ENCODE measurements at places on chromosomes 4 and X. TPM values are rescaled to one million over a fixed set of nuclear protein-coding genes. Genes with fewer than 3 reads are reported as not detected.

DNA sequence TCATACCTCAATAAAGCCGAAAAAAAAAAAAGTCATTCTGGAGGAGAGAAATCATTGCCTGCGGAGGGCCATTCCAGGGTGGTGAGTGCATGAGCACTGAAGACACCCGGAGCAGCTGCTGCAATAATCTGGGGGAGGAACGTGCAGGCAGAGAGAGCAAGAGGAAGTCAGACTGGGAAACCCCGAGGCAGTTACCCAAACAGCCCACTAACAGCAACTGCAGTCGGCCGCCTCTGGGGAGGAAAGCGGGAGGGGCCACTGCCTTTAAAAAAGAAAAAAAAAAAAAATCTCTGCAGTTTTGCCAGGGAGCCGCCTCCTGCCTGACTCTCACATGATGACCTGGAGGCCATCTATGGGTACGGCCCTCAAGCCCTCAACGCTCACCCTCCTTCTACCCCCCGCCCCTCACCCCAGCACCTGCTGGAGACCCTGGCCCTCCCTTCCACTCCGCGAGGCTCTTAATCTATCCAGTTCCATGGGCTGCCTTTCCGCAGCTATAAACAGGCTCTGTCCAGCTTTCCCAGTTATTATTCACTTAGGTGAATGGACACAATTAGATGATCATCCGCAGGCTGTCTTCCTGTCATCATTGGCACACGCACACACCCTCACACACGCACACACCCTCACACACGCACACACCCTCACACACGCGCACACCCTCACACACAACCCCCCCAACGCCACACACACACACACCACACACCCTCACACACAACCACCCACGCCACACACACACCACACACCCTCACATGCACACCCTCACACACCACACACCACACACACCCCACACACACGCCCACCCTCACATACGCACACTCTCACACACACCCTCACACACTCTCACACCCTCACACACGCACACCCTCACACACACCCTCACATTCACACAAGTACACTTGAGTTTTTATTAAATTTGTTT, 3.4 kb upstream of the AVPR2 start:
- no peaks in the 10 kb centered on the region for H3K36me3 ChIP-seq
- H3K27me3 ChIP-seq: no peaks in the 10 kb centered on the region
- peaks cover 23% of the 10 kb centered on the region for H3K4me1 ChIP-seq
- no peak overlapping the region for H3K27ac ChIP-seq
- DNase-seq: no peak
- H3K4me3 ChIP-seq: no peak overlapping the region

ZNF718 gene
- 12.5 TPM for total RNA-seq

- no peak overlapping the region for H3K27ac ChIP-seq
- no peak for DNase-seq
- H3K27me3 ChIP-seq: no peaks in the 10 kb centered on the region
- no peak overlapping the region for H3K4me3 ChIP-seq
- no peaks in the 10 kb centered on the region for H3K4me1 ChIP-seq
- H3K36me3 ChIP-seq: no peaks in the 10 kb centered on the region
These were observed 35.4 kb downstream of the BANK1 start for GRCh38 chr4:101825953-101826352.

DNA sequence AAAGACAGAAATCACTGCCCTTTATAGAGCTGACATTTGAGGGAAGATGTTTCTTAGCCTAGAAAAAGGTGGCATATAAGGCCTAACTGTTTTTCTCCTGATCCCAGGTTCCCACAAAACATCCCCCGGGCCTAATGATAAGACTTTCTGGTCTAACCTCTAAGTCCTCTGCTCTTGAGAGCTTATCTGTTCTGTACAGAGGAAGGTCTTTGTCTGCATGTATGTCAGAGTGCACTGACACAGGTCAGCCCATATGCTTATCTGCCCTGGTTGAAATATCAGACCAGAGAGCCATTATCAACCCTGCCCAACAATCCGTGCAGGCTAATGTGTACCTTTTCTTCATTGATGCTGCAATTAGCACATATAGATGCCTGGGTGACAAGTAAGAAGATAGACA, 76.2 kb downstream of the ARHGEF9 start:
- DNase-seq: no peak
- H3K27ac ChIP-seq: no peak overlapping the region
- no peaks in the 10 kb centered on the region for H3K27me3 ChIP-seq
- peaks cover 6% of the 10 kb centered on the region for H3K4me1 ChIP-seq
- H3K4me3 ChIP-seq: no peak overlapping the region

DNA sequence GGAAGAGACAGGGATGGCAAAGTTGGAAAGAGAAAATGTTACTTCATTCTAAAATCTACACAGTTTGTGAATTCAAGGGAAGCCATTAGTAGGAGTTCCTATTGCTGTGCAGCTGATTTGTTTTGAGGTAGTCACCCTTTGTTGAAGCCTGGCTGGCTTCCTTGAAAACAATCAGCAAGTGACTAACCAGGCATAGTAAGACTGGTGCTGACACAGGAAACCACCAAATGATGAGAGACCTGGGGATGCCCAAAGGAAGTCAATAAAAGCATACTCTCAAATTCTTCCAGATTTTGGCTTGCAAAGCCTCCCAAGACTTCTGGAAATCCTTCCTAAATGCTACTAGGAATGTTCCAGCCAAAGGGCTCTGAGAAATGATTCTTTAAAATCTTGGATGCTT, 23.9 kb upstream of the PRDM8 start:
- peaks cover 7% of the 10 kb centered on the region for H3K27me3 ChIP-seq
- H3K27ac ChIP-seq: no peak overlapping the region
- no peaks in the 10 kb centered on the region for H3K36me3 ChIP-seq
- H3K4me1 ChIP-seq: peaks cover 4% of the 10 kb centered on the region
- H3K4me3 ChIP-seq: no peak overlapping the region
- no peak for DNase-seq

F8A3 gene
- 5.5 TPM for total RNA-seq

DNA sequence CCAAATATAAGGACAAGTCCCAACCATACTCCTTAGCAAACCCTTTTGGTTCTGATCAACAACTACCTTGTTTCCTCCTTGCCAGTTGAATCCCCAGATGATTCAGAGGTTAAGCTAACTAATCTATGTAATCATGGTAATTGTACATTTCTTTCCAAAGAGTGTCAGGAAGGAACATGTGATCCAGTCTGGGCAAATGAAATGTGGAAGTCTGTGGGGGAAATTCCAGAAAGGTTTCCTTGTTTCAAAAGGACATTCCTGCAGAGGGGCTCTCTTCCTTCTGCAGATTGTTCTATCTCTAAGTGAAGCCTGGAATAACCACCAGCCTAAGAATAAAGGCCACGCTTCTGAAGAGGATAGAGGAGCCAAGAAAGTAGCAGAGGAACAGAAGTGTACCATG, 7.0 kb downstream of the PRSS12 start:
- no peak overlapping the region for H3K4me3 ChIP-seq
- no peak for DNase-seq
- peaks cover 27% of the 10 kb centered on the region for H3K4me1 ChIP-seq
- no peaks in the 10 kb centered on the region for H3K36me3 ChIP-seq

UGT2B10 gene
- 0.17 TPM for total RNA-seq

GRCh38 chr4:14151101-14151500, 523.6 kb upstream of the BOD1L1 start:
- peaks cover 20% of the 10 kb centered on the region for H3K4me1 ChIP-seq
- no peak overlapping the region for H3K4me3 ChIP-seq
- no peak overlapping the region for H3K27ac ChIP-seq
- no peaks in the 10 kb centered on the region for H3K36me3 ChIP-seq
- no peaks in the 10 kb centered on the region for H3K27me3 ChIP-seq

THAP9 gene
- 17.7 TPM for total RNA-seq

DNA sequence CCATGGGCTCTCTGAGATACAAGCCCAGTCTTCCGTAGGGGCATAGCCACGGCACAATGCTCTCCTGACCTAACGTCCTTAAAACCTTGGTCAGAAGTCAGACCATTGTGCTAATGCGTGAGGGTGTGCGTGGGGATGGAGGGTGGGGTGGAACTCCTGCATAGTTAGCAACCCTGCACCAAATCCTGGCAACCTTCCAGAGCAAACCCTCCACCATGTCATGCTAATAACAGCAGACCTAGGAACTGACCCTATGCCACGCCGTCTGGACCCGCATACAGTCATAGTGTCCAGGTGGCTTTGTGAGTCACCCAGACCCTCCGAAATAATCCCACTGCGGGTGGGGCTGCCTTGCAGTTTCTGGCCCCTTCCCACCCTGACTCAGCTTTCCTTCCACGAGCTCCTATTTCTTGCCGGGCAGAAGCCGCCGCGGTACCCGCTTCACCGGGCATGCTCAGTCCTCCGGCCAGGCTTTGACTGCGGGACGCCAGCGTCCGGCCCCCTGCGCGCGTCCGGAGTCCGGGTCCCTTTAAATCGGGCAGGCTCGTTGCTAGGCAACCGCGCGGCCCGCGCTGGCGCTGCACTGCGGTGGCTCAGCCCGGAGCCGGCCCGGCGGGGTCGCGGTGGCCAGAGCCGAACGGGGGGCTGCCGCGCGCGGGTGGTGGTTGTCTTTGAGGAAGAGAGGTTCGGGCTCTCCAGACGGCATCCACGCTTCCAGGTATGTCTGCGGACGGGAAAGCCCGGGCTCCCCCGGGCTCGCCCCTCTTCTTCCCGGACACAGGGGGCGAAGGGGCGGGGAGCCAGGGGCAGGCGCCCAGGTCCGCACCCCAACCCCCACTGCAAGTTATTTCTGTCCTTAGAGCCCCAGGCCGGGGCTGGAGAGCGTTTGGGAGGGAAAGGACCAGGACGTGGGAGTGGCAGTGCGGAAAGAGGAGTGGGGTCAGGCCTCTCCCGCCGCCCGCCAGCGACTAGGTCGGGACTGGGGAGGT, at the start of gene CCDC160:
Gene CCDC160 (plus strand): TSS at position 557 of the 989 bp plus-strand sequence. CDS start 7,619 bp downstream, outside the sequence.
- peak within 1 kb of the TSS; percentile 65 for H3K4me3 ChIP-seq
- no peak within 1 kb of the TSS for H3K27ac ChIP-seq
- peak; percentile 79 for DNase-seq
- no peaks in the 10 kb centered on the region for H3K27me3 ChIP-seq
- peaks cover 31% of the 10 kb centered on the region for H3K4me1 ChIP-seq
- no peaks in the 10 kb centered on the region for H3K36me3 ChIP-seq

GRPR gene
- total RNA-seq: 18.0 TPM

DNA sequence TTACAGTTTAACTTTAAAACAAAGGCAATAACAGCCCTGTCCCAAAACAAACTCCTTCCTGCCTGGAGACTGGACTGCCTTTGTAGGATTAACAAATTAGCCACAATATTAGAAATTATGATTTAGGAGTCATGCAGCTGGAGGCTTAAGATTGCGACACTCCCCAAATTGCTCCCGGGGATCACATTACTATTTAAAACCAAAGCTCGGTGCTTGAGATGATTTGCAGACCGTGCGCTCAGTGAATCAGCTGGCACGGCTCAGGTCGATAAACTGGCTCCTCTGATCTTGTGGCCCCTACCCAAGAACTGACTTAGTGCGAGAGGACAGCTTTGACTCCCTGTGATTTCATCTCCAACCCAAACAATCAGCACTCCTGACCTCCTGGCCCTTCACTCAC, 829.3 kb downstream of the NLGN4X start:
- H3K27ac ChIP-seq: no peak overlapping the region
- no peaks in the 10 kb centered on the region for H3K27me3 ChIP-seq
- DNase-seq: no peak
- H3K4me1 ChIP-seq: peaks cover 8% of the 10 kb centered on the region

GRCh38 chr4:99390055-99390454, 37.5 kb upstream of the ADH1C start:
- H3K4me1 ChIP-seq: no peaks in the 10 kb centered on the region
- H3K27me3 ChIP-seq: no peaks in the 10 kb centered on the region
- no peak for DNase-seq
- 0 out of 2 replicates have a peak, but pooled peaks cover 3% of the 10 kb centered on the region for H3K36me3 ChIP-seq
- no peak overlapping the region for H3K27ac ChIP-seq
- H3K4me3 ChIP-seq: no peak overlapping the region

KIT gene
- total RNA-seq: 23.3 TPM

- H3K36me3 ChIP-seq: peaks cover 6% of the 10 kb centered on the region
- no peaks in the 10 kb centered on the region for H3K27me3 ChIP-seq
- H3K4me3 ChIP-seq: 0 out of 2 replicates have a peak overlapping the region, but pooled peaks have one; percentile 23
These were observed 5.2 kb upstream of the IGBP1 start for GRCh38 chrX:70128071-70128470.

DNA sequence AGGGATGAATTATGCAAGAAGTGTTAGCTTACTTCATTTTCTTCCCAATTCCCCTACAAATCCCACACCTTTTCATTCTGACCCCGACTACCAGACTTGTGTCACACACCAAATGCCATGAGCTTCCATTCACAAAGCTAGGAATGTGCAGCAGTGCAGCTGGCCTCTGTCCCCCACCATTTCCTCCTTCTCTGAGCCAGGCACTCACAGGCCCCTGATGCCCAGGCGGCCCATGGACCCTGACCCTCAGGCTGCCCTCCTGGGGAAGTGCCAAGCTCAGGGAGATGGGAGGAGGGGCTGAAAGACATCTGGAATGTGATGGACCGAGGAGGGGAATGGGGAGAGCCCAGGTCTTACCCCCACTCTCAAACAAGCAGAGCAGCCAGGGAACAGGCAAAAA, 67.0 kb upstream of the BCOR start:
- DNase-seq: no peak
- H3K27ac ChIP-seq: no peak overlapping the region
- H3K27me3 ChIP-seq: peaks cover 14% of the 10 kb centered on the region
- H3K4me3 ChIP-seq: no peak overlapping the region
- no peaks in the 10 kb centered on the region for H3K36me3 ChIP-seq

GRCh38 chrX:10617999-10618351, 2.4 kb downstream of the MID1 start:
- DNase-seq: no peak
- H3K36me3 ChIP-seq: no peaks in the 10 kb centered on the region

STPG2 gene
- 0.18 TPM for total RNA-seq

- peaks cover 2% of the 10 kb centered on the region for H3K36me3 ChIP-seq
- DNase-seq: no peak
- H3K27me3 ChIP-seq: no peaks in the 10 kb centered on the region
- peaks cover 9% of the 10 kb centered on the region for H3K4me1 ChIP-seq
These were observed 140.4 kb upstream of the MAD2L1 start for GRCh38 chr4:120207021-120207420.

GRCh38 chr4:95188701-95189370, 359.9 kb downstream of the UNC5C start:
- H3K27me3 ChIP-seq: no peaks in the 10 kb centered on the region
- H3K4me1 ChIP-seq: peaks cover 10% of the 10 kb centered on the region
- no peak overlapping the region for H3K27ac ChIP-seq
- H3K4me3 ChIP-seq: no peak overlapping the region
- DNase-seq: no peak

DNA sequence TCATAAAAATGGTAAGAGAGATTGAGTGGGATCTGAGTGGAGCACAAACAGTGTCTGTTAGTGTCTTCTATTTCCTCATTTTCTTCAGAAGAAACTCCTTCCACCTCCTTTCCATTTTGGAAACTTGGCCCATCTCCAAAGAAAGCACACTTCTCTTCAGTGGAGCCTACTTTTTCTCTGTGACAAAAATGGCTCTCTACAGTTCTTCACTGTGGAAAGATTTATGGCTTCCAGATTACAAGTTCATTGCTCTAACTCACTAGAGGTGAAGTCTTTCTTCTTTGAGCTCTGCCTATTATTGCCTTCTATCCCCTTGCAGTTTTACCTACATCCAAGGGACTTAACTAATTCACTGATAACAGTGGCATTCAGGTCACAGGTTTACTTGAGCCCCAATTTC, 325.8 kb downstream of the ANTXR2 start:
- no peak for DNase-seq
- no peaks in the 10 kb centered on the region for H3K4me1 ChIP-seq
- no peak overlapping the region for H3K4me3 ChIP-seq
- no peaks in the 10 kb centered on the region for H3K36me3 ChIP-seq

GRCh38 chr4:183658362-183659028, 490 bp downstream of the RWDD4 start:
- peak; percentile 18 for DNase-seq
- peaks cover 8% of the 10 kb centered on the region for H3K36me3 ChIP-seq
- peaks cover 19% of the 10 kb centered on the region for H3K4me1 ChIP-seq

- peaks cover 5% of the 10 kb centered on the region for H3K4me1 ChIP-seq
- no peak for DNase-seq
- H3K36me3 ChIP-seq: no peaks in the 10 kb centered on the region
- H3K4me3 ChIP-seq: no peak overlapping the region
- no peak overlapping the region for H3K27ac ChIP-seq
- no peaks in the 10 kb centered on the region for H3K27me3 ChIP-seq
These were observed 144.1 kb downstream of the THOC2 start for GRCh38 chrX:123588723-123589122.

Measured in WTC11 (cell line).